ENCODE measurements at places on chromosomes 2 and 18. TPM values are rescaled to one million over a fixed set of nuclear protein-coding genes. Genes with fewer than 3 reads are reported as not detected.

DNA sequence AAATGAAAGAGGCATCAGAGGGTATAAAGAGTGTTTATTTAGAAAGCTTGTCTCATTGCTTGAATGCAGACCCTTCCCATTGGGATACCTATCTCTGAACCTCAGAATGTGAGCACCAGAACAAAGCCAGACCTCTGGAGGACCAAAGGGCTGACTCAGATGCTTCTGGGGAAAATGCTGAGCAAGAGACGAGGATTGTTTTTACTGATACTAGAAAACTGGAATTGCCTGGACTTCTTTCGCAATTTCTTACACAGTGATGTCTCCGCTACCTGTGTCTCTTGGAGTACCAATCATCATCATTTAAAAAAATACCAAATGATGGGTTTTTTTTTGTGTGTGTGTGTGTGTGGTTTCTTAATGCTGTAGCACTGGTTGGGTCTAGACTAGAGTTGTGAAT lies 55.6 kb upstream of the CCDC85A start:
- H3K36me3 ChIP-seq = no peaks in the 10 kb centered on the region
- no peak for DNase-seq
- H3K27ac ChIP-seq = no peak overlapping the region
- H3K4me1 ChIP-seq = no peaks in the 10 kb centered on the region
- no peak overlapping the region for H3K4me3 ChIP-seq

DNA sequence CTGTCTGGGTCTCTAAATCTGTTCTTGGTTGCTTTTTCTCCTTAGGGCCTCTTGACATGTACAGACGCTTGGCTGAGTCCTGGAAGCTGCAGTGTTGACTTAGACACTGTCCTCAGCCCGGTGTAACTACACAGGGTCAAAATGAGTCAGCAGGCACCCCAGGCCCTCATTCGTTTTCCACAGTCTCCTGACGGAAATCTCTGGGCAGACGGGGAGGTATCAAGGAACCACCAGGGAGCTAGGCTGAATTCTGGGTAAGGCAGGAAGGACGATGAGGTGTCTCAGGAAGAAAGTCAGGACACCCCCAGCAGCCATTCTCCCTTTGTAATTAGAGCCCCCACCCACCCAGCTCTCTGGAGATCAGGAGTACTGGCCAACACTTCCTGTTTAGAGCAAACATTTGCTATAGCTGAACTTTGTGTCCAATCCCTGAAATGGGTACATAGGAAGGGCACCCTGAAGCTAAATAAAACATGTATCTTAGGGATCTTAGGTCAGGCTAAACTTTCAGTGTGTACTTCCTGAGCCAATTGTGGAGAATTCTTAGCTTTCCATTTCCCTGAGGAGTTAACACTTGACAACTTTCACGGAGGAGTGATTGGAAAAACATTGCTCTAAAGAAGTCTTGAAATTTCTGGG lies 23.9 kb upstream of the EPAS1 start:
- no peaks in the 10 kb centered on the region for H3K36me3 ChIP-seq
- peaks cover 5% of the 10 kb centered on the region for H3K4me1 ChIP-seq
- no peak for DNase-seq
- no peak overlapping the region for H3K27ac ChIP-seq
- no peak overlapping the region for H3K4me3 ChIP-seq
- H3K27me3 ChIP-seq = no peaks in the 10 kb centered on the region

DNA sequence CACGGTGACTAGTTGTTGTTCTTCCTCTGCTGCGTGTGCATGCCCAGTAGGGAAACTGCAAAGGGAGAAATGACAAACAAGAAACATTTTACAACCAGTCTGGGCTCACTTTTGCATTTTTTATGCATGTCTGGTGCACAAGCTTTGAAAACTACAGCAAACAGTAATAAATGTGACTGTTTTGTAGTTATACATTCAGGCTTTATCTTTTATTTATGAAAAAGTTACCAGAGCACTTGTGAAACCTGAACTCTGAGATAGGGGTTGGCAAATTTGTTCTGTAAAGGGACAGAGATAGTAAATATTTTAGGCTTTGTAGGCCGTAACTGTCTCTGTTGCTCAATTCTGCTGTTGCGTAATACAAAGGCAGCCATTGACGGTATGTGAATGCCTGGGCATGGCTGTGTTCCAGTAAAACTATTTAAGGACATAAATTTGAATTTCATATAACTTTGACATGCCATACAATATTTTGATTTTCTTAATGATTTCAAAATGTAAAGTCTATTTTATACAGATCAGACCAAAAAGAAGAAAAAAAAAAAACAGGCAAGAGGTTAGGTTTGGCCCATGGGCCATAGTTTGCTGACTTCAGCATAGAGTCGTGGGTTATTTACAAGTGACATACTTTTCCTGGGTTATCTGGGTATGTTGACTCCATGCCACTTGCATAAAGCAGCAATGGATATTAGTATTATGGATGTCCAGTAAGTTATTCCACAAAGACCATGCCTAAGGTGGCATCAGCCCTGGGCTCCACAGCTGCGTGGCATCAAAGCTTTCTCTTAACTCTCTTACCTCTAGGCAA lies 53.6 kb upstream of the EML6 start:
- DNase-seq = no peak
- peaks cover 16% of the 10 kb centered on the region for H3K4me1 ChIP-seq
- H3K36me3 ChIP-seq = peaks cover 3% of the 10 kb centered on the region
- no peak overlapping the region for H3K27ac ChIP-seq

DNA sequence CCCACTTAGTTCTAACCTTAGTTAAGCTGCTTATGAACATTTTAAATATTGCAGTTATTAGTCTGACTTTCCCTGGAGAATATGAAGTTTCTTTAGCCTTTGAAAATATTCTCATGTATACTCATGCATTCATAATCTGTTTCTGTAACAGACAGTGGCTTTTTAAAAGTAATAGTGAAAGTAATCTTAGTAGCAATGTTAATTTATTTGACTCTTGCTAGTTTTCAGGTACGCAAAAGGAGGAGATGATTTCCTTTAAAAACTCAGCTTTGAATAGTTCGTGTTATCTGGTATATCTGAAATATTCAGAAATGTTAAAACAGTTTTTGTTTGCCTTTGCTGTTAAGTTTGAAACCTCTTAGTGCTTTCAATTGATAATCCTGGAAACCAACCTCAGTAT lies 3.8 kb downstream of the ANKRD12 start:
- H3K27ac ChIP-seq = peak overlapping the region; percentile 89
- no peaks in the 10 kb centered on the region for H3K36me3 ChIP-seq
- H3K4me1 ChIP-seq = peaks cover 59% of the 10 kb centered on the region
- H3K4me3 ChIP-seq = no peak overlapping the region
- DNase-seq = no peak
- H3K27me3 ChIP-seq = no peaks in the 10 kb centered on the region

GRCh38 chr18:32669549-32670165 lies 103.2 kb downstream of the KLHL14 start:
- H3K36me3 ChIP-seq = peaks cover 14% of the 10 kb centered on the region
- H3K27me3 ChIP-seq = no peaks in the 10 kb centered on the region
- no peak overlapping the region for H3K4me3 ChIP-seq
- no peak overlapping the region for H3K27ac ChIP-seq
- DNase-seq = no peak

- no peaks in the 10 kb centered on the region for H3K36me3 ChIP-seq
- H3K27me3 ChIP-seq = no peaks in the 10 kb centered on the region
- H3K4me3 ChIP-seq = no peak overlapping the region
- H3K4me1 ChIP-seq = no peaks in the 10 kb centered on the region
- no peak for DNase-seq
Measured at GRCh38 chr18:63850636-63851035, 36.9 kb upstream of the SERPINB2 start.

DNA sequence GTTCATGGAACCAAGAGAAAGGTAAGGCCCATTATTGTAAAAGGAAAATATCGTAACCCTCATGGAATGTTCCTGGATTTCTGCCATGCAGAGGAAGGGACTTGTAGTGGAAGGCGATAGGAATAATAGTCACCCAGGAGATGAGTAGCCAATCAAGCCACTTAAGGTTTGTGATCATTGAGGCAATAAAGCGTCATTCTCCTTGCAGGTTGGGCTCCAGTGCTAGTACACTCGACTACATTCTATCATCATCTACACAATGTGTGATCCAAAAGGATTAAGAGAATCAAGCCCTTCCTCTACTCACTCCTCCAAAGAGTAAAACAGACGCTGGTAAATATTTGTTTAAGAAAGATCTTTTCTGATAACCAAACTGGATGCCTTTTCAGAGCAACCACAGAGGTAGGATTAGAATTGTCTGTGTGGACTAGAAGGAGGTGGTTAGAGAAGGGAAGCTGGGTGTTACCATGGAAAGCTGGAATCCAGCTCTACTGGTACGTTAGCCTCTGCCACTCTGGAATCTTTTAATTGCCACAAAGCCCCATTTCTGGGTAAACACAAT lies 245.7 kb downstream of the IKZF2 start:
- H3K4me3 ChIP-seq = no peak overlapping the region
- H3K4me1 ChIP-seq = no peaks in the 10 kb centered on the region
- DNase-seq = no peak
- H3K36me3 ChIP-seq = no peaks in the 10 kb centered on the region

DNA sequence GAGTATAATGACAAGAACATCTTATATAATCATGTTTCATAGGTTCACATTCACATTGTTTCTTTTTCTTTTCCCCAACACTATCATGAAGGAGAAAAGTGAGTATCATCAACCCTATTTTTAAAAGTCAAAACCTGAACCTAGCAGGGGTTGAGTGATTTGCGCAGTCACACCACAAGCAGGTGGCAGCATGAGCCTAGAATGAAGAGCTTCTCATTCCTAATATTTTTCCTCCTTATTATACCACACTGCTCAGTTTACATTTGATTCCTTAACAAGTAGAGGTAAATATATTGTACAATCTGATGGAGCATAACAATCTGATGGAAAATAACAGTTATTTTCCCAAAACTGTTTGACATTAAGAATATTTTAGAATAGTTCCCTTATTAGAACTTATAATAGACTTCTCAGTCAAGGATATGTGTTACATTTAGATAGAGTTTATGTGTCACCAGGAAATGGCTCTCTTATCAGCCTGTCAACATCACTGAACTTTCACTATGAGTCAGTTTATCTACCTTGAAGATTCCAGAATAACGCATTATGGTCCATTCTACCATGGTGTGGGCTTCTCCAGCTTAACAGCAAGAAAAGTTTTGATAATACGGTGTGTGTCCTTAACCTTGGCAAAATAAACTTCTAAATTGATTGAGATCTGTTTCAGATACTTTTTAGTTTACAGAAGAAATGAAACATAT lies 119.5 kb downstream of the NEB start:
- H3K4me3 ChIP-seq = no peak overlapping the region
- H3K27ac ChIP-seq = no peak overlapping the region
- no peak for DNase-seq

GRCh38 chr2:241017228-241017940 lies 19.0 kb downstream of the SNED1 start:
- H3K27ac ChIP-seq = no peak overlapping the region
- no peaks in the 10 kb centered on the region for H3K36me3 ChIP-seq
- H3K4me3 ChIP-seq = no peak overlapping the region
- H3K27me3 ChIP-seq = no peaks in the 10 kb centered on the region

- H3K4me1 ChIP-seq = peaks cover 42% of the 10 kb centered on the region
- H3K27ac ChIP-seq = peak overlapping the region; percentile 55
- H3K36me3 ChIP-seq = peaks cover 4% of the 10 kb centered on the region
Measured at GRCh38 chr2:208268156-208268952, 2.3 kb downstream of the PIKFYVE start.

- peaks cover 45% of the 10 kb centered on the region for H3K4me1 ChIP-seq
- H3K36me3 ChIP-seq = no peaks in the 10 kb centered on the region
- no peaks in the 10 kb centered on the region for H3K27me3 ChIP-seq
- no peak overlapping the region for H3K27ac ChIP-seq
- no peak for DNase-seq
- H3K4me3 ChIP-seq = no peak overlapping the region
Measured at GRCh38 chr2:98029718-98030222, 34.0 kb upstream of the TMEM131 start.

DNA sequence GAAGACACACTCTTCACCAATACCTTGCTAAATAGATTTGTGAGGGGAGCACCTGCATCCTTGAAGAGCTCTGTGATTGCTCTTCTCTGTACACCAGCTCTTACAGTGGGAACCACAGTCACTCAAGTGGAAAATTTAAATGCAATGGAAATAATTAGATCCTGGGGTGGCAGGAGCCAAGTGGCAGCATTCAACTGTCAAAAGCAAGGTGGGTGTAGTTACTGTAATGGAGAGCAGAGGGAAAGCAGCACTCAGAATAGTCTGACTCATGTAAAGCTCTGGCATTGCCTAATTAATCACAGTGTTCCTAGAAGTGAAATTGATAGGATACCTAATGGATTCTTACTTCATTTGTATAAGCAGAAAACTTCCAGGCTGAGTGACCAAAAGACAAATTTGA lies 245.8 kb downstream of the KCNE4 start:
- H3K4me3 ChIP-seq = no peak overlapping the region
- H3K36me3 ChIP-seq = no peaks in the 10 kb centered on the region
- H3K27ac ChIP-seq = no peak overlapping the region
- no peak for DNase-seq
- no peaks in the 10 kb centered on the region for H3K4me1 ChIP-seq

DNA sequence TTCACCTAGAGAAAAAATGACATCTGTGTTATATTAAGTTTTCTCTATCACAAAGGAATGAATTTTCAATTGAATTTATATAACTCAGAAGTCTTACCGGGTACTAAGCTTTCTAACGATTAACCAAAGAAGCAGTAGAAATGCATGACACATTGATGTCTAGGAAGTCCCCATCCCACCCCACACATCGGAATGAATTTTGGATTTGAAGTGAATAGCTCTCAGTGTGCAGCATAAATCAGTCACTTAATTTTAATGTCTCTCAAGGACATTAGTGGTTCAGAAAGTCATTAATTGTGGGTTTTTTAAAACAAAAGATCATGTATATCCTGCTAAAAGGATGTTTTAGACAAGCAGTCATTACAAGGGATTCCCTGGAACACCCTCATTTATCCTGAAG lies 141.4 kb upstream of the PIEZO2 start:
- no peaks in the 10 kb centered on the region for H3K4me1 ChIP-seq
- no peak overlapping the region for H3K27ac ChIP-seq
- H3K36me3 ChIP-seq = no peaks in the 10 kb centered on the region
- no peak for DNase-seq

DNA sequence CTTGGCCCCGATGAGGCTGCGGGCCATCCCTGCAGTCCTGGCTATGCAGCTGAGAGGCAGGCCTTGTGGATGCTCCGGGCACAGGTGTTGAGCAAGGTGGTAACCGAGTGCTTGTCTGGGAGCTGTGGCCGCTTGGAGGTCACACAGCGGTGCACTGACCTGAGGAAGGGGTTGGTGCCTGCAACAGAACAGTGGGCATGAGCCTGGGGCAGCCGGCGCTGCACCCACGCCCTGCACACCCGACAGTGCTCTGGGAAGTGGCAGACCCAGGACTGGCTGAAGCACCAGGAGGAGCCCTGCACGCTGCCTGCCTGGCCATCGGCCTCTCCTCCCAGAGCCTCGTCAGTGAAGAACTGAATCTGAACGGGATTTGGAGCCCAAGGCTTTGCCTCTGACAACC lies 8.2 kb upstream of the POTEE start:
- H3K27me3 ChIP-seq = no peaks in the 10 kb centered on the region
- no peak overlapping the region for H3K27ac ChIP-seq
- no peaks in the 10 kb centered on the region for H3K36me3 ChIP-seq
- no peak overlapping the region for H3K4me3 ChIP-seq

GRCh38 chr2:133360190-133360589 lies 208.1 kb downstream of the NCKAP5 start:
- no peak overlapping the region for H3K4me3 ChIP-seq
- H3K27me3 ChIP-seq = no peaks in the 10 kb centered on the region
- H3K4me1 ChIP-seq = no peaks in the 10 kb centered on the region
- H3K27ac ChIP-seq = no peak overlapping the region
- no peaks in the 10 kb centered on the region for H3K36me3 ChIP-seq

Gene PROM2
- 0.85 TPM for total RNA-seq

Gene HMSD
- not detected for total RNA-seq

Gene TMEM18
- total RNA-seq = 38.5 TPM

Gene GPR155
- total RNA-seq = 17.6 TPM

Gene WIPF1
- total RNA-seq = 377 TPM

Gene TSPYL6
- total RNA-seq = not detected

Gene ZCCHC2
- total RNA-seq = 63.0 TPM

Gene RAPGEF4
- total RNA-seq = not detected
